ENCODE measurements at places on chromosomes 4 and X.

GRCh38 chrX:62928906-62929305, 422.2 kb downstream of the SPIN4 start:
- no peak for DNase-seq

GRCh38 chr4:142530728-142531127, 315.4 kb downstream of the INPP4B start:
- DNase-seq: no peak

DNA sequence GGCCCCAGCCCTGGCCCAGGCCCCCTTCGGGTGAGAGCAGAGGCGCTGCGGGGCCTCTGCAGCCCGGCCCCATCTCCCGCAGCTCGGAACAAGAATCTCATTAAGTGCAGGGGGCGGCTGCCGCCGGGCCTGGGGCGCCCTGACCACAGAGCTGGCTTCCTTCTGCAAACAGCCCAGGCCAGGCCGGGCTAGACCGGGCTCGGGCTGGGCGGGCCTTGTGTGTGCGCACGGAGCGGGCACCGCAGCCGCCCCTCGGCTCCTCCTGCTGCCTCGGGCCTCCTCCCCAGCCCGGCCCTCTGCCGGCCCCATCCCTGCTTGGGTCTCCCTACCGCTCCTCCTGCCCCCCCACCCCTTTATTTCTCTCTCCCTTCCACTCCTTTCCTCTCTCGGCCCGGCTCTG, 83.3 kb downstream of the EFNB1 start:
- DNase-seq: no peak

DNA sequence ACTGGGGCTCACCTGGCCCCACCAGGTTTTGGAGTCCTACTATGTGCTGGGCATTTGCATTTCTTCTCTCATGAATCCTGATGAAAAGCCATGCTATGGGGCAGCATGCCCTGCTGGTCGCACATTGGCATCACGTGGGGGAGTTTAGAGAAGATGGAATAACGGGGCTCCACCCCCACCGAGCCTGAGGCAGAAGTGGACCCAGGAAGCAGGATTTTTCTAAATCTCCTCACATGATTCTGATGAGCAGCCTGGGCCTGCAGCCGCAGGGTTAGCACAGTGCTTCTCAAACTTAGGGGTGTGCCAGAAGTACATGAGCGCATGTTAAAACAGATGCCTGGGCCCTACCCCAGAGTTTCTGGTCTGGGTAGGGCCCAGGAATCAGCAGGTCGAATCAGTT, 4.6 kb upstream of the SORCS2 start:
- DNase-seq: no peak

- no peak for DNase-seq
These were observed 93.2 kb downstream of the GASK1B start for GRCh38 chr4:158079661-158080060.

DNA sequence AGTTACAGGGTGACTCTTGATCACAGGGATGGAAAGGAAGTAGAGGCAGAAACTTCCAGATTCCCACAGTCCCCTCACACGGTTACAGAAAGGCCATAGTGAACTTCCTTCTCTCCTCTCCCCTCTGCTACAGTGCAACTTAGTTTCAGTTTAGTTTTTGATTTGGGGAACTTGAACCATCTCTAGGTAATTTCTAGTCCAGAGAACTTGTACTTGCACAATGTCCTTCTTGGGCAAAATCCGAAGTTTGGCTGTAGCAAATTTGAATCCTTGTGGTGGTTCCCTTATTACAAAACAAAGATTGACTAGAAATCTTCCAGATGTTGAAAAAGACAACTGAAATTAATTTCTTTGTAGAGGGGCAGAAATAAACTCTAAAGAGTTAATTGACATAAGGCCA, 1.2 kb upstream of the BLTP1 start:
- no peak for DNase-seq

DNA sequence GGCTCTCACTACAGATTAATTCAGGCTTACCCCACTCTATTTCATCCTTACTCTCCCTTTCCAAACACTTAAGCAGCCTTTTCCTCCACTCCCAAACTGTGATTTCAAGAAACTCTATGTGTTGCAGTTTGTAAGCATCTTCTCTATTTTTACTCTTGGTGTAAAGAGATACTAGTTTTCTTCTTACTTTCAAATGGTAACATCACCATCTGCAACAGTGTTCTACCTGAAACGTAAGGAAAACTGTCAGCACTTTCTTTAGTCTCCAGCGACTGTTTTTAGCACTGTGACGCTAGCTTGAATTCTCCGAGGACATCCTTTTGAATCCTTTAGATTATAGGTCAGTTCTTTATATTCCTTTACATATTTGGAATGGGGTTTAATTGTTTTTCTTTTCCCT, 335.2 kb downstream of the PDGFC start:
- DNase-seq: no peak

GRCh38 chr4:100516225-100516624, 1.6 kb downstream of the EMCN start:
- no peak for DNase-seq

DNA sequence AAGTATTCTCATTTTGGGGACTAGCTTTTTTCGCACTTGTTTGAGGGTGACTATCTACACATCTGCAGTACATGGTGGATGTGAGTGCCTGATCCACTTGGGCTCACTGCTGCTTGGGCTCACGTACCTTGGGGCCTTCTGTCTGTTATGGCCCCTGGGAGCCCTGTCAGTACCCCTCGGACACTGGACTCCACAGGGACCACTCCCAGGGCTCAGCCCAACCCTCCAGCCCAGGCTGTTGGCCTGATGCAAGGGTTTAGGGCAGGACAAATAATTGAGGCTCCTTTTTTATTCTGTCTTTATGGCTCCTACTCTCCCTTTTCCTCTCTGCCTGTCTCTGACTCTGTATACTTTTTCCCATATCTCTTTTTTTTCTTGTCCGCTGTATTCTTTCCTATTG, 32.7 kb upstream of the MSN start:
- DNase-seq: no peak

DNA sequence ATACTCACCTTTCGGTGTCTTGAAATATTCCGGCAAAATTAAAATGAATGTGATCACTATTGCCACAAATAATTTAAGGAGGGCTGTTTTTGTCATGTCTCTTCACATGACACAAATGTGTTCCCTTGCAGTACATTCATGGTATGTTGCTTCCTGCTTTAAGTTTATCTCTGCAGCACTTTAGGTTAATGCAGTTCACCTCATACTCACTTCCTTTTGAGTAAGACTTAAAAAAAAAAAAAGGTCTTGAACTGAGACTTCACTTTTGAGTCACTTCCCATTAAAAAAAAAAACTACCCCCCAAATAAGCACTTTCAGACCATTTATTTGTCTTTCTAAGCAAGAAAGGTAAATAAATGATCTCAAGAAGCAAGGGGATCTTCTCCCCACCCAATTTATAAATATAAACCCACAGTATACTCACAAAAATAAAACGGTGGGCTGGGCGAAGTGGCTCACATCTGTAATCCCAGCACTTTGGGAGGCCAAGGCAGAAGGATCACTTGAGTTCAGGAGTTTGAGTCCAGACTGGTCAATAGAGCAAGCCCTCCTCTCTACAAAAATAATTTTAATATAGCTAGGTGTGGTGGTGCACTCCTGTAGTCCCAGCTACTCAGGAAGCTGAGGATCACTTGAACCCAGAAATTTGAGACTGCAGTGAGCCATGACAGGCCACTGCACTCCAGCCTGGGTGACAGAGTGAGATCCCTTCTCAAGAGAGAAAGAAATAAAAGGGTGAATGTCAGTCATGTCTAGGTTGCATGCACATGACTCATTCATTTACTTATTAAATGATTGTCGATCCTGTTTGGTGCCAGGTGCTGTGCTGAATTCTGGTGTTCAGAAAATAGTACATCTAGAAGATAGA, at the start of gene TMEM156:
Gene TMEM156 (minus strand): TSS at position 192 of the 868 bp plus-strand sequence. CDS start 96 bp downstream, at position 96.
- no peak for DNase-seq

- no peak for DNase-seq
These were observed 178.5 kb upstream of the CTSO start for GRCh38 chr4:156132196-156132595.

- no peak for DNase-seq
These were observed 7.1 kb downstream of the SMIM9 start for GRCh38 chrX:154827194-154828015.

DNA sequence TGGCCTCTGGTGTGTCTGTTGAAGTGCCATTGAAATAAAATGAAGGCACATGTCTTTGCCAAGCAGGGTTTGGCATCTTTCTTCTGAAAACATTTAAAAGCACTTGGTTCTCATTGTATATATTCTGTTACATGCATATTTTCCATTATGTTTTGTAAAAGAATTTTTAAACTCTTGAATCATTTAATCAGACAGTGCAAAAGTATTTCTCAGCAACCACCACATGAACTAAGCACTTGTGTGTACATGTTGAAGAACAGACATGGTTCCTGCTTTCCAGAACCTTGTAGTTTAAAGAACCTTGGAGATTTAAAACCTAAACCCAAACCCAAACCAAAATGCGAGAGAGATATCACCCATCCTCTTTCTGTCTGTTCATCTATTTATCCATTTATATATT, 220.3 kb upstream of the GIMD1 start:
- no peak for DNase-seq

GRCh38 chrX:125778261-125778660, 387.8 kb downstream of the DCAF12L2 start:
- no peak for DNase-seq

GRCh38 chr4:107858158-107858742, 33.5 kb downstream of the SGMS2 start:
- DNase-seq: no peak

DNA sequence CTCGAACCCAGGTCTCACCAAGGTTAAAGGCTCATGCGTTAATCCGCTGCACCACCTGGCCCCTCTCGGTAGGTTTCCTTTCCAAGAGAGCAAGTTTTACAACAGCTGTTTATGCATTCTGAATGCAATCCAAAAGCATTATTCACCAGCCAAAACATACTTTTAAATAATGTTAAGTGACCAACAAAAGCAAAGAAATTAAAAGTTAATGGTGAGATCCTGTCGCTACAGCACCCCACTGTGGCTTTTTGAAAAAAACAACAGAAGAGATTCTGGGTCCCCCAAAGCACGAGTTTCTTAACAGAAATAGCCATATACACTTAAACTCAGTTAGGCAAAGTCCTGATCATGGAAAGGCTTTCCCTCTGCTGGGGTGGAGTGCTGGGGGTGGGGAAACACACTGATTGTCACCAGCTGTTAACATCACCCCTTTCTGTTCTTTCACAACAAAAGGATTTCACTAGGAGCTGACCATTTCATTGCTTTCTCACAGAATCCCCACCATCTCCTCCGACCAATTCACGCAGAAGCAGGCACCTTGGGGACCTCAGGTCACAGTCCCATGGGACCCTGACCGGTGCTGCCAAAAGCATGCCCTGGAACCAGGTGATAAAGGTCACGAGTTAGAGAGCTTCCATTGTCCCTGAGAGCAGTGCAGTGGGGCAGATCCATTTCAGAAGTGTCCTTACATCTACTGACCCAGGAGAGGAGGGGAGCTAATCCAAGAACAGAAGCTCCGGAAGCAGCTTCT, 51.2 kb downstream of the ZNF827 start:
- DNase-seq: no peak

- DNase-seq: no peak
These were observed 15.4 kb upstream of the TBC1D19 start for GRCh38 chr4:26568446-26568994.

- DNase-seq: no peak
These were observed 107.4 kb upstream of the AFAP1 start for GRCh38 chr4:8046925-8047541.

- DNase-seq: no peak
These were observed 3.4 kb upstream of the MAN2B2 start for GRCh38 chr4:6571608-6572007.

DNA sequence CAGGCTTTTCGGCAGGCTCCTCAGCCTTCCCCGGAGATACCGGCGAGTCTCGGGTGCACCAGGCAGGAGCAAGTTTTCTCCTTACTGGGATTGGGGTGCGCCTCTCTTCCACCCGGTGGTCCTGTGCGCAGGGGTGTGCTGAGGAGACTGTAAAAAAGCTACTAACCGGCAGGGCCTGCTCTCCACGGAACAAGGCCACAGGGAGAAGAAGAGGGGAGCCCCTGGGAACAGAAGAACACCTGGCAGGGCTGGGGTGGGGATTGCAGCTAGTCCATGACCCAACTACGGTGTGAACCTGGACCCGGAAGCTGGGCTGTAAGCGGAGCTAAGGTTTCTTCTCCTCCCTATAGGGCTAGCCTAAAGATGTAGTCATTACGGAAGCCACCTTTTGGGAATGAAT, 17.7 kb upstream of the ZIC3 start:
- DNase-seq: no peak

DNA sequence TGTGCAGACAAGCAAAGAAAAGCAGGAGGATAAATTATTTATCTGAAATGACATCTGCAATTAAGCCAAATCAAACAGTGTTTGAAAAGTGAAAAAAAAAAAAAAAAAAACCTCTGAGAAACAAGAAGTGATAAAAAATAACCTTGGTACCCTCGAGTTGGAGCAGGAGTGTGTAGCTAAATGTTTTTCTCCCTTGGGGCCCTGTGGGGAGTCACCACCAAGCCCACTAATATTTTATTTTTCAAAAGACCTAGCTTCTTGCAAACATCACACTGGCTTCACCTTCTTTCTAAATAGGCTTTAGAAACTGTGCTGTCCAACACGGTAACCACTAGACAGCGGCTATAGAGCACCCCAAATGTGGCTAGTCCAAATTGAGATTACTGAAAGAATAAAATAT, 47.7 kb downstream of the SNX25 start:
- DNase-seq: no peak

- DNase-seq: no peak
These were observed 81.8 kb downstream of the TRIML1 start for GRCh38 chr4:188221090-188221489.

GRCh38 chr4:98469771-98470170, 188.6 kb downstream of the TSPAN5 start:
- no peak for DNase-seq

GRCh38 chrX:149259241-149259640, 245.9 kb downstream of the IDS start:
- DNase-seq: no peak

DNA sequence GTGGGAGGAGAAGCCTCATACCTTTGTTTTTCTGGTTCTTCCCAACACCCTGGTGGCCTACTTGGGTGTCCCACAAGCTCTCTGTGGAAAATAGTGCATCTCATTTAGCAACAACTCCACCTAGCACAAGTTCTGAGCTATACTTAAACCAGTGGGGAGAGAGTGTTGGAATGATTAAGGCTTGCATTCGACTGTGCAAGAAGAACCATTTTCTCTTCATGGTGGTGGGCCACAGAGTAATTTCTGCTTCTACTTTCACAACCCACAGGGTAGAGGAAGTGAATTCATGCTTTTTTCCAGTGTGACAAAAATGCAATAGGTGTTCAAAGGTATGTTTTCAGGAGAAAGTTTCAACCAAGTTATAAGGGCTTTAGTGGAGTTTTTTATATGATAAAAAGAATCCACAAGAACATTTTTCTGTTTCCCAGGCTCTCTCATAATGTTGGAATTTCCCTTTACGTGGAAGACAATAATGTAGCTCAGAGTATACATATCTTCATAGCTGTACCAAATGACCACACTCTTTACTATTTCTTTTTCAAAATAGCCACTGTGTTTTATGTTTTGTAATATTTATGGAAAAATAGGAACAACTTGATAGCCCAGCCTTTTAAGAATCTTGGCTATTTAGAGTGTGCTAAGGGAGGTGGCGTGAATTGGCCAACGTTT, 80.3 kb upstream of the HHIP start:
- DNase-seq: no peak

Data from HuH-7 (cell line).